GM12865 (cell line): ENCODE measurements at places on chromosomes 16 and 17.

- DNase-seq = no peak
Observed at GRCh38 chr16:51321251-51321650, 170.2 kb upstream of the SALL1 start.

DNA sequence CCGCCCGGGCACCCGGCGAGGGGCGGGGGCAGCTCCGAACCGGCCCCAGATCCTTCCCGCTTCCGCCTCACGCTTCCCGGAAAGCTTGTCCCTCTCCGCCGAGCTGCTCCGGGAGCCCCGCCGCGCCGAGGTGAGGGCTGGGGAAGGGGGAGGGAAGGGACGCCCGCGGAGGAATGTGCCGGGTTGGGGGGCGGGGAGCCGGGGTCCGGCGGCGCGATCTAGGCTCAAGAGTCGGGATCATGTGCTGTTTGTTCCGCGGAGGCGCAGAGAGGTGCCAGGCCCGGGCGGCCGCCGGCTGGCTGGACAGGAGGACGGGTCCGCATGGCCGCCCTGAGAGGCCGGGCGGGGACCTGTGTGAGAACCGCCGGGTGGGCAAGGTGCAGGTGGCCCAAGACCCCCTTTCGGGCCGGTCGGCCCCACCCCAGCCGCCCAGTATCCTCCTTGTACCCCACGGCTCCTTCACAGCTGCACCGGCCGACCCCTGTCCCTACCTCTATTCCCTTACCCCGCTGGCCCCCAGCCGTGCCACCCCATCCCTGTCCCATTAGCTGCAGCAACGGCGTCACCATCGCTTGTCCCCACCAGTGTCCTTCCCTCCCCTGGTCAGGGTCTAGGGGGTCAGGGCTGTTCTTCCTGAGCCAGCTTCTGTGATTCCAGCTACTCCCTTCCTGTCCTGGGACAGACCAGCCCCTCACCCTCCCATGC lies 429 bp downstream of the KIF1C start:
- DNase-seq = no peak

- no peak for DNase-seq
Observed at GRCh38 chr16:50238868-50239301, 27.5 kb upstream of the ADCY7 start.

GRCh38 chr17:16351831-16352230 lies 1.4 kb downstream of the CENPV start:
- no peak for DNase-seq

DNA sequence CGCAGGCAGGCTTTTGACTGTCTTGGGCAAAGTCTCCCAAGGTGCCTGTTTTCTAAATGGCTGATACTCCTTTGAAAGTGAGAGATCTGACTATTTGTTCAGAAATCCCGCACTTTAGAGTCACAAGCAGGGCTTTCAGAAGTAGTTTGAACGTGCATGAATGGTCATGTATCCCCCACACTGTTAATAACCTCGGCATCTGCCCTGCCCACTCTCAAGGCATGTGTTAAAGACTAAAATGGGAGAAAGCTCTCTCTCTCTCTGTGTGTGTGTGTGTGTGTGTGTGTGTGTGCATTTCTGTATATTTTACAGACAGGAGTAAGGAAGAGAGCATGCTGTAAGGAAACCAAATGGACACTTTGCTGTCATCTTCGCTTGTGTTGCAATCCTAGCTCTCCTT lies 163.7 kb downstream of the MAF start:
- no peak for DNase-seq

DNA sequence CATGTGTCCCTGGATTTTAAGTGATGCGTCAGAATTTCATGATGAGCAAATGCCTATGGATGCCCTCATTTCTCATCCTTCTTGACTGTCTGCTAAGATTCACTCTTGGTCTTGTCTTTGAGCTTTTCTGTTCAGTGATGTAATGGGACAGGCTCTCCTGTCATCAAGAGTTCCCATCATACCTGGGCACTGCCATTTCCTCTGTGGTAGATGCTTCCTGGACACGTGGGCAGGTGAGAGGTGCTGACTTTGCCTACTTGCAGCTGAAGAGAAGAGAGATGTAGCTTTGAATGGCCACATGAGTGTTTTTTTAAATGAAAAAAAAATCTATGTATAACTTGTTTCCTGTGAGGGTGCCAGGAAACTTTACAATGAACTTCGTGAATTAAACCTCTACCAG lies 557.7 kb downstream of the MAF start:
- no peak for DNase-seq

GRCh38 chr16:78762222-78762621 lies 662.8 kb downstream of the WWOX start:
- DNase-seq = no peak

DNA sequence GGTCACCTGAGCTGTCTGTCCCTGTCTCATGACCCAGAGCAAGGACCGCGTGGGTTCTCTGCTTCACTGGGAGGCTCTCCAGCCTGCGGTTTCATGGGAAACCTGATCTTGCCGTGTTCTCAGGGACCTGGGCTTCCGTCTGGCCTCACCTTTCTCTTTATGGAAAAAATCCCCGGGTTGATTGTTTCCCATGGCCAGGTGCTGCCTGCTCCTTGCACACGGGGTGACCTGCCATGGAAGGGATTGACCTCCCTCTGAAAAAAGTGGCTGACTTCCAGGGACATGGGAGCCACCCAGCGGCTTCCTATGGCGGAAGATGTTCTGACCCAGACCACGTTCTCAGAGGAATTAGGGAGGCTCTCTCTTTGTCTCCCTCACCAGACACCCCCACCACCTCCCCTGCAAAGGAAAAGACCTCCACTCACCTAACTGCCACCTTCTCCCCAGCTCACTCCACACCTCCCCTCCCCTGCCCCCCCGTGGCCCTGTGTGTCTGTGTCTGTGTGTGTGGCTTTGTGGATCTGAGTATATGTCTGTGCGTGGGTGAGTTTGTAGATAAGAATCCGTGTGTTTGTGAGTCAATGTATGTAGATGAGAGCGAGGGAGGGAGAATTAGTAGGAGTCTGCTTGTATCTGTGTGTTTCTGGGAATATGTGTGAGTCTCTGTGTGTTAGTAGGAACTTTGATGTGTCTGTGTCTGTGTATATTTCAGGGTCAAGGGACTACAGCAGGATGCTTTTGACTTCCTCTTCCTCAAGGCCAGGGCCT lies 154.6 kb downstream of the NTN1 start:
- DNase-seq = no peak

GRCh38 chr17:79036596-79036995 lies 12.6 kb downstream of the C1QTNF1 start:
- no peak for DNase-seq

GRCh38 chr17:31058976-31059375 lies 35.8 kb upstream of the NF1 start:
- no peak for DNase-seq

- no peak for DNase-seq
Observed at GRCh38 chr17:75380315-75380714, 25.2 kb downstream of the GRB2 start.

DNA sequence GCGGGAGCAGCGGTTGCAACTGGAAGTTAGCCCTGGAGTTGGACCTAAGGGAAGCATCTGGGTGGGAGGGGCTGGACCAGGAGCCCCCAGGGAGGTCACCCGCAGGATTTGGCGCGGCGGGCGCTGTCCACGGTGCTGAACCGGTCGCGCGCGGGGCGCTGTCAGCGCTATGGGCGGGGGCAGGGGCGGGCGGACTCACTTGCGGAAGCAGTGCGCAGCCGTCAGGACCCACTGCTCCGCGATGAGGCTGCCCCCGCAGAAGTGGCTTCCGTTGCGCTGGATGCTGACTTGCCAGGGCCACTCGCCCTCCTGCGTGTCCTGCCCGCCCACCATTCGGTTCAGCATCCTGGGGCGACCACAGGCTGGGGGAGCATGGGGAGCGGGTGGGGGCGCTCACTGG lies 4.5 kb downstream of the PRSS27 start:
- peak; percentile 51 for DNase-seq

- DNase-seq = no peak
Observed at GRCh38 chr17:19579867-19580565, 46.4 kb downstream of the SLC47A1 start.

GRCh38 chr17:61947367-61948078 lies 19.7 kb upstream of the INTS2 start:
- no peak for DNase-seq

DNA sequence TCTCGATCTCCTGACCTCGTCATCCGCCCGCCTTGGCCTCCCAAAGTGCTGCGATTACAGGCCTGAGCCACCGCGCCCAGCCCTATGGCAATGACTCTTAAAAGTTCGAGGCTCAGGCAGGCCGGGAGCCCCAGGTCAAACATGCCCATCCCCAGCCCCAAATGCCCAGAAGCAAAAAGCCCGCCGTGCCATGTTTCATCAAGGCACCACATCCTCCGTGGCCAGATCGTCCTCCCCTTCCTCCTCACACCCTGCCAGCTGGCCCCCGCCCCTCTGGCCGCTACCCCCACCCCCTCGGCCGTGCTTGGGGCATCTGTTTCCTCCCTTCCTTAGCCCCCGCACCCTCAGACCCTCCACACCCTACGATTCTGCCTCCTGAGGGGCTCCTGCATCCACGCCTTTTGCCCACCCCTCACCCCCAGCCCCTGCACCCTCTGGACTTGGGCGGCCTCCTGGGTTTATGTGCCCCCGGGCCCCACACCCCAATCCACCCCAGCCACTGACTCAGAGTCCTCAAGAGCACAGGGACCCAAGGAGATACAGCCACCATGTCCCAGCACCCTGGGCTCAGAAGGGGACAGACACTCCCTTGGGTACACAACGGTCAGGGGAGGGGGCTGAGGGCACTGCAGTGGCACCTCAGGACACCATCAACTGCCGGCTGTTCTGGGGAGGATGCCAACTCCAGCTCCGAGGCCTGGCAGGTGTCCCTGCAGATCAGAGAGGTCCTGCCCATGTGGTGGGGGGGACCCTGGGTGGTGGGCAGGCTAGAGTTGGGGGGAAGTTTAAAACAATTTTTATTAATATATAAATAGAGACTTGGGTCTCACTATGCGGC lies 7.1 kb downstream of the CTRB1 start:
- DNase-seq = no peak

GRCh38 chr17:3809135-3809534 lies 8.1 kb upstream of the ITGAE start:
- no peak for DNase-seq

GRCh38 chr17:2449486-2449885 lies 48.6 kb upstream of the MNT start:
- DNase-seq = no peak

DNA sequence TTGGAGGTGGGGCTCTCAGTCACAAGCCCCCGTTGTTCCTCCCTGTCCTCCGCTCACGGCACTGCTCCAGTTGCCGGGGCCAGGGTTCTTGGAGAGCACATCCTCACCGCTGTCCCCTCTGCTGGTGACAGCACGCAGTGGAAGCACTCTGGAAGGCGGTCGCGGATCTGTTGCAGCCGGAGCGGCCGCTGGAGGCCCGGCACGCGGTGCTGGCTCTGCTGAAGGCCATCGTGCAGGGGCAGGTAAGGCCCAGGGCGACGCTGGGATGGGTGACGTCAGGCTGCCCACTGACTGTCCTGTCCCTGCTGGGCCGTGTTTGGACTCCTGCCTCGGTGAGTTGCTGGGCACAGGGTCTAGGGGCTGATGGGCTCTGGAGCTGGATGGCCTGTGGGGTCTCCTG lies 5.4 kb downstream of the TSC2 start:
- no peak for DNase-seq

DNA sequence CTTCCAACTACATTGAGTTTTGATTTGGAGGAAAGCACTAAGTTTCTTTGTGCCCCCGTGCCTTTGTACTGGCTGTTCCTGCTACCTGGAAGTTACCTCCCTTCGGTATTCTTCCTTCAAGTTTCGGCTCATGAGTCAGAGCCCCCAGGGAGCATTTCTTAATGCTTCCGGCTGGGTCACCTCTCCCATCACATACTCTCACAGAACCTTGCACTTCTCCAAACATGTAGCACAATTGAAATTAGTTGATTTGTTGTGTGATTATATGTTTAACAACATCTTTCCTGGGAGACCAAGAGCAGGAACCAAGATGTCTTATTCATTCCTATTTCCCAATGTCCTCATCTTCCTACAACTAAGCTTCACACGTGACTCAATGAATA lies 158.6 kb upstream of the CDH5 start:
- no peak for DNase-seq

DNA sequence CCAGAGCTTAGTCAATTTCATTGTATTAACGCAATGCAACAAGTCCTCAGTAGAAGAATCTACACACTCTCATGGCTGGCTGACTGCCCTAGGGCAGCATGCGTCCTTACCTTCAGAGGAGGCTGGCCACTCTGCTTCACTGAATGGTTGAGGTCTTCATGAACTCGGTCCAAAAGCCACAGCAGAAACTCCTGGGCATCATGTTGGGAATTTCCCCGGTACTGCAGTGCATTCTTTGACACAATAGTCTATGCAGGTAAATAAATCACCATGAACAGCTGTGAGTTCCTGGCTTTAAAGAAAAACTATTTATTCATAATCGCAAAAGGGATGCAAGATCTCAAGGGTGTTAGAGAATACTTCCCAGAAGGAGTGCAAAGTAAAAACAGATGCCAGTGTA lies 41.3 kb downstream of the USP31 start:
- DNase-seq = no peak

GRCh38 chr17:8935191-8935590 lies 30.3 kb downstream of the PIK3R5 start:
- DNase-seq = peak; percentile 85
